ENCODE measurements at places on chromosomes 12 and 14.

- no peak for DNase-seq
Measured at GRCh38 chr14:103428723-103429556, 43.7 kb downstream of the MARK3 start.

DNA sequence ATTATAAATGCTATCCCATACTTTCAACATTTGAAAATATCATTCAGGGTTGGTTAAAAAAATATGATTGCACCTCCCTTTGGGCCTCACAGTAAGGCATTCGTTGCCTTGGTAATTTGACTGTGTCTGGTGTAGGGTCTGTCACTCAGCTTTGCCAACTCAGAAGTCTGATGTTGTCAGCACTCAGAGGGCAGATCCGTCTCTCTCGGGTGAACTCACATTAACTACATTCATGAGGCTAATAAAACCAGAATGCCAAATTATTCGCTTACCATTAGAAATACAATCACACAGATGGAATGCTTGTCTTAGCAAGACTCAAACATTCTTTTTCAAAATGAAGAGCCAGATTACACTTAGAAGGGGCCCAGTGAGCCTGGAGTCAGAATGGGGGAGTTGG lies 53.0 kb downstream of the NPAS3 start:
- DNase-seq, result no peak

DNA sequence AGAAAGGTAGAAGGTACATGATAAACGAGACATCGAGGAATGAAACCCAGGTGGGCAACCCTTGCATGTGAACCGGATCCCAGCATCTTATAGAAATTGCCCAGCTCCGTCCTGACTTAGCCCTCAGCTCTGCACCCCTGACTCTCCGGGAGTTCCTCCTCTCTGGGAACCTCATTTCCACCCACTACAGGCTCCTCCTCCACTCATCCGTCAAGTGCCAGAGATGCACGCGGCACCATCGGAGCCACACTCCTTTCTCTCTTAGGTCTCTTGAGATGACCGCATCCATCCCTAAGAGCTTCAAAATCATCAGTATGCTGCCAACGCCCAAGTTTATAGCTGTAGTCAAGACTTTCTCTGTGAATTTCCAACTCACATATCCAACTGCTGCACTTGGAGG lies 84.7 kb downstream of the TTC7B start:
- DNase-seq, result no peak

- DNase-seq, result no peak
Measured at GRCh38 chr12:113138826-113139225, 3.3 kb upstream of the RASAL1 start.

DNA sequence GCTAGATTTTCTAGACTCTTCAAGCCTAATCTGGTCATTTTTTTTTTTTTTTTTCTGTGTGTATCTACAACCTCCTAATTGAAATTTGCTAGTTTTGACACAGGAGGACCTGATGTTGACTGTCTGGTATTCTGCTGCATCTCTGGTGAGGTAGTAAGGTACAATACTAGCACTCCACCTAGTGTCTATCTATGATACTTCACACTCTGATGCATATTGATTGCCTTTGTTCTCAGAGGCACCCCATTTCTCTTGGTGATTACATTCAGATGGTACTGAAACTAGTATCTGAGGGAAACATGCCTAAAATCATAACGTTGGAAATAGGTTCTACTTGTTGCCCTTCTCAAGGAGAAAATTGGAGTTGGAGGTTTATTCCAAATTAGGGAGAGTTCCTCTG lies 930.5 kb upstream of the NOVA1 start:
- no peak for DNase-seq

- DNase-seq, result no peak
Measured at GRCh38 chr14:57487771-57488170, 5.9 kb downstream of the CCDC198 start.

- no peak for DNase-seq
Measured at GRCh38 chr12:100393200-100393599, 36.3 kb downstream of the SLC17A8 start.

DNA sequence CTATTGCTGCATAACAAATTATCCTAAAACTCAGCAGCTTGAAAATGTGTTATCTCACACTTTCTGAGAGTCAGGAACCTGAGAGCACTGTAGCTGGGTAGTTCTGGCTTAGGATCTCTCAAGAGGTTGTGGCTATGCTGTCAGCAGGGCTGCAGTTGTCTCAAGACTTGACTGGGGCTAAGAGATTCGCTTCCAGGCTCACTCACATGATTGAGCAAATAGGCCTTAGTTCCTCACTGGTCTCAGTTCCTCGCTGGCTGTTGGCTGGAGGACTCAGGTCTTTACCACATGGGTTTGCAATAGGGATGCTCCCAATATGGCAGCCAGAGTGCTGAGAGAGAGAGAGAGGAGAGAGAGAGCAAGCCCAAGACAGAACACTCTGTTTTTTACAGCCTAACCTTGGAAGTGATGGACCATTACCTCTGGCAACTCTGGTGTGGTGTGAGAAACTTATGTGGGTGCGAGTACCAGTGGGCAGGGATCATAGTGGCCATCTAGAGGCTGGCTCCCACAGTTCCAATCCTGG lies 15.9 kb upstream of the DHRS2 start:
- DNase-seq, result no peak

- DNase-seq, result no peak
Measured at GRCh38 chr12:1530592-1531152, 63.7 kb downstream of the FBXL14 start.

- DNase-seq, result no peak
Measured at GRCh38 chr14:71271166-71271945, 364.1 kb downstream of the PCNX1 start.

DNA sequence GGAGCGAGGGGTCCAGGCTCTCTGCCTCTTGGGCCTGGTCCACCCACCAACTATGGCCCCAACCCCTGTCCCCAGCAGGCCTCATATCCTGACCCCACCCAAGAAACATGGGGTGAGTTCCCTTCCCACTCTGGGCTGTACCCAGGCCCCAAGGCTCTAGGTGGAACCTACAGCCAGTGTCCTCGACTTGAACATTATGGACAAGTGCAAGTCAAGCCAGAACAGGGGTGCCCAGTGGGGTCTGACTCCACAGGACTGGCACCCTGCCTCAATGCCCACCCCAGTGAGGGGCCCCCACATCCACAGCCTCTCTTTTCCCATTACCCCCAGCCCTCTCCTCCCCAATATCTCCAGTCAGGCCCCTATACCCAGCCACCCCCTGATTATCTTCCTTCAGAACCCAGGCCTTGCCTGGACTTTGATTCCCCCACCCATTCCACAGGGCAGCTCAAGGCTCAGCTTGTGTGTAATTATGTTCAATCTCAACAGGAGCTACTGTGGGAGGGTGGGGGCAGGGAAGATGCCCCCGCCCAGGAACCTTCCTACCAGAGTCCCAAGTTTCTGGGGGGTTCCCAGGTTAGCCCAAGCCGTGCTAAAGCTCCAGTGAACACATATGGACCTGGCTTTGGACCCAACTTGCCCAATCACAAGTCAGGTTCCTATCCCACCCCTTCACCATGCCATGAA lies 8.6 kb downstream of the ARHGAP9 start:
- DNase-seq, result no peak

GRCh38 chr12:93889516-93890212 lies 212.5 kb downstream of the CRADD start:
- no peak for DNase-seq

DNA sequence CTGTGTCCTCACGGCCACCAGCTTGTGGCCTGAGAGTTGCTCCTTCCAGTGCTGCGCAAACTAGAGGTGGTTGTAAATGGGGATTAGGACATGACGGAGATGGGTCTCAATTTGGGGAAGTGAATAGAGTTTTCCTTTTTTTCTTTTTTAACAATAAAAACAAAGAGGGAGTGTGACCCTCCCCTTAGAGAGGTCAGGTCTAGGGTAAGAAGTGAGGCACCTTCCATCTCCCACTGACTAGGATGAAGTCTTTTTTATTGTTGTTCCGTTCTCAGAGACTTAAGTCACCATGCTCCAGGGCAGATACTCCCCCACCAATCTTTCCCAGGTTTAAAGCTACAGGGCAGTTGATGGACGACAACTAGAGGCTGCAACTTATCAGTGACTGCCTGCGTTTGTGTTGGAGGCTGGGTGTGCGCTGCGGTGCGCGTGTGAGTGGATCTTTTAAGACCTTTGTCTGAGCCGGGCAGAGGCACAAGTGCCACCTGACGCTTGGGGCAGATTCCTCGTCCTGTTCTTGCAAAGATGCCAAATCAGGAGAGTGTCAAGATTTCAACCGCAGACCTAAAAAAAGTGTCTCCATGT lies 2.1 kb upstream of the GSC start:
- DNase-seq, result no peak

DNA sequence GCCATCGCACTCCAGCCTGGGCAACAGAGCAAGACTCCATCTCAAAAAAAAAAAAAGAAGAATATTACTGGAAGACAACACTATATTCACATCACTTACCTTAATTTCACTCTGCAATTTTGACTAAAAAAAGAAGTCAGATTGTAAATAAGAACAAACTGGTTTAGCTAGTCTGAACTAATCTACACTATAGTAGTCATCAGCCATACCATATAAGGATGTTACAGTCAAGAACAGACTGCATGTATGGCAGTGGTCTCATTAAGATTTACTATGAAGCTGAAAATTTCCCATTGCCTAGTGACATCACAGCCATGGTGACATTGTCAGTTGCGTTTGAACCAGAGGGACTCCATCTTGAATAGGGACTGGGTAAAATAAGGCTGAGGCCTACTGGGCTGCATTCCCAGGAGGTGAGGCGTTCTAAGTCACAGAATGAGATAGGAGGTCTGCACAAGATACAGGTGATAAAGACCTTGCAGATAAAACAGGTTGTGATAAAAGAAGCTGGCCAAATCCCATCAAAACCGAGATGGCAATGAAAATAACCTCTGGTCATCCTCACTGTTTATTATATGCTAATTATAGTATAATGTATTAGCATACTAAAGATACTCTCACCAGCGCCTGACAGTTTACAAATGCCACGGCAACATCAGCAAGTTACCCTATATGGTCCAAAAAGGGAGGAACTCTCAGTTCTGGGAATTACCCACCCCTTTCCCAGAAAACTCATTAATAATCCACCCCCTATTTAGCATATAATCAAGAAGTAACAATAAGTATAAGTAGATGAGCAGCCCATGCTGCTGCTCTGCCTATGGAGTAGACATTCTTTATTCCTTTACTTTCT lies 51.2 kb downstream of the OSBPL8 start:
- DNase-seq, result no peak

DNA sequence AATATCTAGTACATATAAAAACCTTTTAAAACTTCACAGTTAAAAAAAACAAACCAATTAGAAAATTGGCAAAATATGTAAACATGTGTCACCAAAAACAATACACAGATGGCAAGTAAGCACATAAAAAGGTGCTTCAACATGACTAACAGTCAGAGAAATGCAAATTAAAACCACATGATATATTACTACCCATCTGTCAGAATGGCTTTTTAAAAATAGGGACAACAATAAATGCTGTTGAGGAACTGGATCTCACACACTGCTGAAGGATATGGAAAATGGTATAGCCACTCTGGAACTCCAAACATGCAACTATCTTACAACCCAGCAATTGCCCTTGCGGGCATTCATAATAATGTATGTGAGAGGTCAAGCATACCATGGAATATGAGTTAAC lies 1153.6 kb downstream of the FLRT2 start:
- DNase-seq, result no peak

- no peak for DNase-seq
Measured at GRCh38 chr12:26750531-26751175, 82.3 kb downstream of the ITPR2 start.

- no peak for DNase-seq
Measured at GRCh38 chr12:131471946-131472732, 238.8 kb upstream of the SFSWAP start.

DNA sequence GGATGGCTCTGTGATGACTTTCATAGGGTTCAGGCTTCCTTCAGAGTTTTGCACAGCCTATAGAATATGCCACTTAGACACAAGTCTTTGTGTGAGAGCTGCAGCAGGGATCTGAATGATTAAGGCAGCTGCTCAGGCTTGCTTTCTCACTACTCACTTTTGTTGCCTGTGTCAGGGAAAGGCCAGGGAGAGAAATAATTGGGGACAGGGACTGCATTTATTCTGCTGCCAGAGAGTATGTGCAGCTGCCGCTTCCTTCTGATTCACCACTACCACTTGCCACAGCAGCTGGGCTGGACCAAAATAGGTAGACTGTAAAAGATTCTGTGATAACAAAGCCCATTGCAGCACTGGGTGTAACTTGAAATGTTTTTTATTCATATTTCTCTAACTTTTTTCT lies 49.7 kb downstream of the TRMT5 start:
- no peak for DNase-seq

DNA sequence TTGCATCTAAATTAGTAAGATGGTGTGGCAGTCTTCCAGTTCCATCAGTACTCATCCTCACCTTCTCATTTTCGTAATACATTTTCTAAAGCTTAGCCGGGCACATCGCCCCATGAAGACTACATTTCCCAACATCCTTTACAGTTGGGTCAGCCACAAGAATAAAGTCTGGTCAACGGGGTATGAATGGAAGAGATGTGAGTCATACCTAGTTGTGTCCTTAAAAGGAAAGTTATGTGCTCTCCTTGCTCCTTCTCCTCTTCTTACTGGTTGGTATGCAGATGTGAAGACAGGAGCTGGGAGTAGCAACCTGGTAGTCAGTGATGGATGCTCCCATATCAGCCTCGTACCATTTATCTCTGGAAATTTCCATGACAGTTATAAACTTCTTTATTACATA lies 35.9 kb upstream of the EGLN3 start:
- no peak for DNase-seq

GRCh38 chr14:98085751-98086150 lies 1186.2 kb downstream of the BCL11B start:
- no peak for DNase-seq

GRCh38 chr14:105165134-105165704 lies 3.4 kb downstream of the JAG2 start:
- DNase-seq, result no peak

GRCh38 chr14:23040100-23040499 lies 1.9 kb upstream of the PSMB11 start:
- no peak for DNase-seq

GRCh38 chr14:21231020-21231652 lies 38.1 kb downstream of the HNRNPC start:
- no peak for DNase-seq

DNA sequence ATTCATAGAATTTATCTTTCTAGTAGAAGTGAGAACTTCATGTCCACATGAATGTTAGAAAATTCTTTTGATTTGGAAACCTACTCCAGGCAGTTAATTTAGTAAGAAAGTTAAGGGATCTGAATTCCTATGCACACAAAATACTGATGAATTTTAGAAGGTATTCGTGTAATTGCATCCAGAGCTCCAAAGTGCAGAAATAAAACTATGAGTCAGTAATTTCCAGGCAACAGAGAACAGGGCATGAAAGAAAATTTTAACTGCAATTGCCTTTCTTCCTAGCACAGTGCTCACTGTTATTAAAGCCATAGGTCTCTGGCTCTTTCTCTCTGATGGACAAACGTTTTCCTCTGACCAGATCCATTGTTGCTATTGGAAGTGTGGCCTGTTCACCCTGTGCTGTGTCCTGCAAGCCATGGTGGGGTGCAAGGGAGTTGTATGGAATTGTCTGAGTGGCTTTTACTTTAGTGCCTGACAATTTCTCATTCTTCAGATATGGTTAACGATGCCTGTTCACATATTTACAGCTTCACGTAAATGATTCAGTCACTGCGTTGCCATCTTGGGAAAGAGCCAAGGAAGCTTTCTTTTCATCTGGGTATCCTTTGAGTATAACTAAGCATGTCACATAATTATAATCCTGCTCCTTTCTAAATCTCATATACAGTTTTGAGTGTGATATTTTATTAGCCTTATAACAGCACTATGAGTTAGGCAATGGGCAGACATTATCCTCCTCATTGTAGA lies 145.1 kb downstream of the ACSS3 start:
- no peak for DNase-seq
